Fibroblast of the aortic adventitia (primary cell): ENCODE measurements at places on chromosomes 11 and 22.
A peak's percentile ranks its signal among the peaks of the same experiment; 100 is the strongest.

- peak; percentile 0 for DNase-seq
Measured at GRCh38 chr11:132943357-132943705, 589.0 kb downstream of the OPCML start.

DNA sequence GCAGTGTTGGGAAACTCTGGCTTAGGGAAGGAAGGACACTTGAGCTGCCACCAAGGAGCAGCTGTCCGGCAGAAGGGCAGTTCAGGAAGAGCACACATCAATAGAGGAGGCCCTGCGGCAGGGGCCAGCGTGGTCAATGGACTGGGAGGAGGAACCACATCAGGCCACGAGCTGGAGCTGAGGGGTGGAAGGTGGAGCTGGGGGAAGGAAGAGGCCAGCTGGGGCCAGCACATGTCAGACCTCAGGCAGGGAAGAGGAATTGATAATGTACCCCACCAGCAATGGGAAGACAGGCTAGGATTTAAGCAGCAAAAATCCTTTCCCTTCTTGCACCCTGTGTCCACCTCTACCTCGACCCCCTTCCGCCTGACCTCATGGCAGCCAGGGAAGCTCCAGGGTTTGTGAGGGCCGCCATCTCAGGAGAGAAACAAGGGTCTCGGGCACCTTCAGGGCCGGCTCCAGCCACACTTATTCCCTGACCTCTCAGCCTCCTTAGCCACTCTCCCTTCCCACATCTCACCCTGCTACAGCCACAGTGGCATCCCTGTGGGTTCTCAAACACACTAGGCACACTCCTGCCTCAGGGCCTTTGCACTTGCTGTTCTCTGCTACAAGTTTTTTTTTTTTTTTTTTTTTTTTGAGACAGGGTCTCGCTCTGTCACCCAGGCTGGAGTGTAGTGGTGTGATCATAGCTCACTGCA lies 157.8 kb upstream of the GRK3 start:
- DNase-seq, result no peak

GRCh38 chr11:107991868-107992414 lies 16.8 kb upstream of the CUL5 start:
- no peak for DNase-seq

DNA sequence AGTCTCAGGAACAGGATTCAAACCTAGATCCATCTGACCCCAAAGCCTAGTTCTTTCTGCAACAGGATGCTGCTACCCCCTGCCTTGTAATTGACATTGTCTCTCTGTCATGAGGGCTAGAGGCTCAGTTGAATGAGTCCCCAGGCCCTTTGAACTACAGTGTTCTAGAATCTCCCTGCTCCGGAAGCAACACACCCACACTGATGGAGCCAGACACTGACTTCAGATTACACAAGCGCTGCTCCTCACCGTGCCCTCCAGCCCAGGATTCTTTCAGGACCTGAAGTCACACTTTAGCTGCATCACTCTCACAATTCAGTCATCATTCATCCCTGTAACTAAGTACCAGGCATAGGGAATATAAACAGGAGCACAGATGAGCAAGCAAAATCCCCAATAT lies 69.6 kb downstream of the RAB30 start:
- DNase-seq, result peak; percentile 31

DNA sequence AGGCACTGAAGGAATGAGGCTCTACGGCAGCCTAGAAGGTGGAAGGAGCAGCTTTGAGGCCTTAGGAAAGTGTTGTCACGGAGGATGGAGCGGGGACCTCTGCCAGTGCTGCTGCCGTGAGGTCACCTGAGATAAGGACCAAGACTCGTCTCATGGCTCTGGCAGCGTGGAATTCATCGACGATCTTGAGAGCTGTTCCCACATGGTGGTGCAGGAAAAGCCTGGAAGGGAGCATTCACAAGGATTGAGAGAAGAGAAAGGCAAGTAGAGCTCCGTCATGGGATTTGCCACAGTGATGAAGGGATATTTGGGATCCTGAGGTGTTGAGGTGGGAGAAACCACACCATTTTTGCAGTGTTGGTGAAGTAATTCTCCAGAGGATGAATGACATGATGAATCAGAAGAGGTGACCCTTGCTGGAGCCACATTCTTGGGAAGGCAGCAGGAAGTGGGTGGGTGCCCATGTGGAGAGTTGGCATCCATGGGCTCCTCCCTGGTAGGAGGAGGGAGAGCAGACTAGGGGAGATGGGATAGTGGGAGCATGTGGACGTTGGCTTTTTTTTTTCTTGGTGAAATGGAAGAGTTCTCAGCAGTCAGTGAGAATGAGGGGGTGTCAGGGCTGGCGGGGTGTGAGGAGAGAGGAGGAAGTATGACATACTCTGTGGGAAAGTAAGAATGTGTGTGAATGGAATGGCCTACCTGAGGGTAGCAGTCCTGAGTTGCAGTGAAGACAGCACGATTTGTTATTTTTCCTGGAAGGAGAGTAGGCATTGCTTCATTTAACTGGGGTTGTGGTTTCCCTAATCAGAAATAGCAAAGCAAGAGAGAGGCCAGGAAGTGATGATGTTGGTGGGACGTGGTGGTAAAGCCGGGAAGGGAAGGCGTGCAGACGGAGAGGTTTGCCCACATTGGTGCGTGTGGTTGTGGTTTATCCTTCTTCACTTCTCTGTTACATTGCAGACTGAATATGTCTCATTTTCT lies 11.1 kb downstream of the PPP6R3 start:
- peak; percentile 30 for DNase-seq

DNA sequence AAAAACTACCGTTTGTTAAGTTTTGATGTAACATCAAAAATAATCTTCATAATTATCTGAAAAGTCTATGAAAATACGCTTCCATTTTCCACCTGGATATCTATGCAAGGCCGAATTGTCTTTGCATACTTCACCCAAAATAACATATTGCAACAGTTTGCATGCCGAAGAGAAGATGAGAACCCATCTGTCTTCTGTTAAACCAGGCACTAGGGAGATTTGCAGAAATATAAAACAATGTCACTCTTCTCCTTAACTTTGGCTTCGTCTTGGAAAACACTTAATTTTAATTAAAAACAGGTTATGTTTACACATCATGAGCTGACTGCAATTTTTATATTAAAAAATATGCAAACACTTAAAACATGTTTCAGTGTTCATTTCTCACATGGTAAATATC lies 1325.8 kb downstream of the TBC1D22A start:
- no peak for DNase-seq

DNA sequence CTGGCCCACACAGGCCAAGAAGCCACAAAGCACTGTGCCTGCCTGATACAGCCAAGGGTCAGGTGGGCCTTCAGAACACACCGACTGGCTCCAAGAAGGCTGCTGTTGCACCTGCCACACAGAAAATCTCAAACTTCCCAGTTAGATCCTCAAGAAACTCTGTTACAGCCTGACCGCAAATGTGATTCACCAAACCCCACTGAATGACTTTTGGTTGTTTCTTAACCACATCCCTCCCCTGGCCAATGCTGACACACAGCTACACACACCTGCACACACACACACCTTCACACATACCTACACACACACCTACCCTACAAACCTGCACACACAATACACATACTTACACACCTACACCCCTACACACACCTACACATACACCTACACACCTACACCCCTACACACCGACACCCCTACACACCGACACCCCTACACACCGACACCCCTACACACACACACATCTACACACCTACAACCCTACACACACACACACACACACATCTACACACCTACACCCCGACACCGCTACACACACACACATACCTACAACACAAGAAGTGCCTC lies 31.5 kb downstream of the CDKN1C start:
- no peak for DNase-seq

- DNase-seq, result no peak
Measured at GRCh38 chr11:77035039-77035438, 841 bp downstream of the B3GNT6 start.

GRCh38 chr22:47052236-47053012 lies 290.0 kb downstream of the TBC1D22A start:
- DNase-seq, result no peak

DNA sequence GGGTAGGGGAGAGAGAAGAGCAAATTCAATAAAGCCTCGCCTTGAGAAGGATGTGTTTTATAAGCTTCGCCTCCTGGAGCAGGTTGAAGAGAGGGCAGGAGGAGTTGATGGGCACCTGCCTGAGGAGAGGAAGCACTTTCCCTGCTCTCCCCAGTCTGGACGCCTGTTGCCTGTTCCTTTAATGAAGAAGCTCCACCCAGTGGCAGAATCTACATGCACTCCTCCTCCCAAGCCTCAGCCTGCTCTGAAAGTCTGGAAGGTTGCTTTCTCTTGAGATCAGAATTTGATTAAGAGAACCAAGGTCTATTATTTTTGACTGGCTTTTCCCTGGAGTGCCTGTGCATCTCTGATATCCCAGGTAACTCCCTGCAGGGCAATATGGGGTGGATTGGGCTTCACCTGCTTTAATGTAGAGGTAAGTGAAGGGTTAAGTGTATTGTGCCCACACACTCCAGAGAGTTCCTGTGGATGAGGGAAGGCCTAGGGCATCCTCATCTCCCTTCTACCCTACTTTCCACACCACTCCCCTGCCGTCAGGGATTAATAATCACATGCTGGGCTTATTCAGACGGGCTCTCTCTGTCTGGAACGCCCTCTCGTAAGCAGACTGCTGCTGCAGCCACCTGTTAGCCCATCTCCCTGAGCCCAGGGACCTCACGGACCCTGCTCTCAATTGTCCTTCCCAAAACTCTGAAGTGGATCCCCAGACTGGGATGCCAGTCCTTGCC lies 22.3 kb downstream of the NTM start:
- no peak for DNase-seq

GRCh38 chr11:2968341-2968900 lies 23.7 kb downstream of the NAP1L4 start:
- no peak for DNase-seq

GRCh38 chr11:31484497-31484896 lies 24.9 kb downstream of the IMMP1L start:
- DNase-seq, result peak; percentile 10

- DNase-seq, result no peak
Measured at GRCh38 chr11:80196932-80197554, 756.2 kb upstream of the TENM4 start.

DNA sequence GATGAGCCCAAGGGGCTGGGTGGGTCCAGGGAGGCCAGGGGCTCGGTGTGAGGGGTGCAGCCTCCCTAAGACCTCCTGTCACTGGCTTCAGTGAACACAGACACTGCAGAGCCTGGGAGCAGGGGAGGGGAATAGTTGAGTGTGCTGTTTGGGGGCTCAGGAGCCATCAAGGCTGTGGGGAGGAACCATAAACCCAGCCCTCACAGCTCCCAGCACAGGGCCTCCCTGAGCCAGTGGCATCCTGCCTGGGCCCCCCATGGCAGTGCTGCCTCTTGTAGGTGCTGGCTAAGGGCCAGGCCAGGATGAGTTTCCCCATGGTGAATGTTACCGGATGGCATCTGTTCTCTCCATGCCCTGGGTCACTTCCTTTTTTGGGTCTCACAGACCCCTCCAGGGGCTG lies 25.5 kb downstream of the KCNJ5 start:
- no peak for DNase-seq

DNA sequence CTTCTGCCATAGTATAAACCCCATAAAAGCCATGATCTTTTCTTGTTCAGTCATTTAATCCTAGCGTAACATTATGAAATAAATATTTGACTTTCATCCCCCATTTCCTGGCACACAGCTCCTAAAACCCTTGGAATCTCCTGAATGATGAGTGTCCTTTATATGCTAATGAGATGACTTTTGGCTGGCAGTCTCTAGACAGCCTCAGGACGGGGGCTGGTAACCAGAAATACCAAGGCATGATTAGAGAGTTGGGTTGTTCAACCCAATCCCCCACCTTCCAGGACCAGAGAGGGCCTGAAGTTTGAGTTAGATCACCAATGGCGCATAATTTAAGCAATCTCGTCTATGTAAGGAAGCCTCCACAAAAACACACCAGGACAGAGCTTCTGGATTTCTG lies 1246.1 kb upstream of the TENM4 start:
- DNase-seq, result no peak

DNA sequence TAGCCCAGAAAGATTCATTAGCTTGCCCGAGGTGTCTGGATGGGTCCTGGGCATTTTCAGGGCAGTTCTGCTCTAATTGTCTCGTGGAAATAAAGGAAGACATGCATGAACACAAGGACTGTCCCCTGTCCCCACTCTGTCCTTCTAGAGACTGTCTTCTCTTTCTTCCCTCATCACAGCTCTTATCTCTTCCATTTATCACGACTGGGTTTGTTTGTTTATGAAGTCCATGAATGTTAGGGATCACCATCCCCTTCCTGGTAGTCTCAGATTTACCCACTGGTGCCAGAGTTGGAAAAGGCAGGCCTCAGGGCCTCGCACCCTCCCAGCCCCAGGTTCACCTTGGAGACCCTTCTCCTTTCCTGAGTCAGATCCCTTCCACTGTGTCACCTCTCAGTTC lies 134.8 kb downstream of the PARVA start:
- no peak for DNase-seq

GRCh38 chr22:43356881-43357280 lies 13.7 kb upstream of the SCUBE1 start:
- no peak for DNase-seq

DNA sequence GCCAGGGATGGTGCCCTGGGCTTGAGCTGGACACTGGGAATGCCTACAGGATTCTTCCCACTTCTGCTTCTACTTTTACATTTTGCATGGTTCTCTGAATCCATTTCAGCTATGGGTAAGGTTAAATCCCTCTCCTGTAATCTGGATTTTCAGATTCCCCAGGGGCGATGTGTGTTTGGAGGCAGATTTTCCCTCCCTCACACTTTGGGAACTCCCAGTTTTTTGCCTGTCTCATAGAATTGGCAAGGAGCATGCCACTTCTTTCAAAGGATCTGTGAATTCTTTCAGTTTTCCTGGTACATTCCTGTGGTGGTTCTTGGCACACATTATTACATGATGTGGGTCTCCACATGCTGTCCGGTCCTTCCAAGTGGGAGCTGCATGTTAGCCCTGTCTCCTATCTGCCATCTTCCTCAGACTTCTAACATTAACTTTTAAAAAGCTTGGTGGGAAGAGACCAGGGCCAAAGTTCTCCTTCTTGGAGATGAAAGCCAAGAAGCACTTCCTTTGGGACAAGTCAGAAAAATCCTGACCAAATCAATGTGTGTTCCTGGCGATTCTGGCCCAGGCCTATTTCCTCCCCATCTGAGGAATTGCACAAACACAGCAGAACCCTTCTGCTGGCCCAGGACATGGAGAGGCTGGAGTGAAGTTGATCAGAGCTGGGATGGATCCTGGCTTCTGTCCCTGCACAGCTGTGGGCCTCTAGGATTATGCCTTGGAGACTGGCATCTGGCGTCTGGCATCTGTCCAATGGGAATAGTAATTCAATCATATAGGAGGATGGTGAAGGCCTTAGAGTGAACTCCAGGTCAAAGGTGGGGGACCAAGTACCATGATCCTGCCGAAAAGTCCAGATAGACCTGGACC lies 5.4 kb upstream of the APOL2 start:
- peak; percentile 94 for DNase-seq

DNA sequence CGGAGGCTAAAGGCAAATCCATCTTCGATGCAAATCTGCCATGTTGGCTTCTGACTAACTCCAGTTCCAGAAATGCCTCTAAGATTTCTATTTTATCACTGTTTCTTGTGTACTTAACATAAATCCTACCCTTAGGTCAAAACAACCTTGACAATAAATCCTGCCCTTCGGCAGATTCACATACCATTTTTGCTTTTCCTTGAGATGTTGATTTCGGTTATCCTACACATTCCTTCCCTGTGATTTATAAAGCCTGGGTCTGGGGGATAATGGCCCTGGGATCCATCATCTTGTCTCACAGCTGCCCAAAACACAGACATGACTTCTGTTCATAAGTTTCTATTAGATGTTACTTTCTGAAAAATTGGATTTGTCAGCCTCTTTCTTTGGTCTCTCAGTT lies 231.7 kb upstream of the CARD18 start:
- no peak for DNase-seq
